Activated CD8-positive, alpha-beta memory T cell treated with anti-CD3 and anti-CD28 coated beads for 24 hours (primary cell): ENCODE measurements at places on chromosomes 1 and 21.
A peak's percentile ranks its signal among the peaks of the same experiment; 100 is the strongest.

DNA sequence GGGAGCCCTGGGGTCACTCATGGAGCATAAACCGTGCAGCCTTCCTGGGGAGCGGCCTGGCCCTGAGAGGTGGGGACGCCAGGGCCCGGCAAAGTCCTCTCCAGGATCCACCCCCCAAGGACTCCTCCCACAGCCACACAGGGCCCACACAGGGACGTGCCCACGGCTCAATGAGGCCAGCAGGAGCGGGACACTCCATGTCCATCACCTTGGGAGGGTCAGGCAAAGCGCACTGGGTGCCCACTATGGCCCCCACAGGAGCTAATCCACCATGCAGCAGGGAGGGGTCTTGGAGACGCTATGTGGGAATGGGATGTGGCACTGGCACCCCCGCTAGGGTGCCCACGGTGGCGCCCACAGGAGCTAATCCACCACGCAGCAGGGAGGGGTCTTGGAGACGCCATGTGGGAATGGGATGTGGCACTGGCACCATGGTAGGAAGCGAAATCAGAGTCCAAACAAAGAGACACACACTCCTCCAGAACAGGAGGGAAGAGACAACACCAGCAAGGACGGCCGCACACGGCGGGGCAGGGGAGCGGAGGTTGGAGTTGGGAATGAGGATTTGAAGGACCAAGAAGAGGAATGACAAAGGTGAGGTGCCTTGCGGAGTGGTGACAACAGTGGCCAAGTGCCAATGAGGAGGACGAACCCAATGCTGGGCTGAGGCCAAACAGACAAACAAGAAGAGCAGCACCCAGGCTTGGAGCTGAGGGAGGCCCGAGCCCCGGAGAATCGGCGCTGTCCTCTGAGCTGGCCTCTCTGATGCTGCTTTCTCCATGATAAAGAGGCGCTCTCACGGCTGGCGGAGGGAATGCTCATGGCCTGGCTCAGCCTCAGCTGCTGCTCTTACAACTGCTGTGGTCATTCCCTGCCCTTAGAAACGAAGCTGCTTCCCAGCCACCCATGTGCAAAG lies 18.1 kb upstream of the SLC19A1 start:
- peak; percentile 32 for DNase-seq

DNA sequence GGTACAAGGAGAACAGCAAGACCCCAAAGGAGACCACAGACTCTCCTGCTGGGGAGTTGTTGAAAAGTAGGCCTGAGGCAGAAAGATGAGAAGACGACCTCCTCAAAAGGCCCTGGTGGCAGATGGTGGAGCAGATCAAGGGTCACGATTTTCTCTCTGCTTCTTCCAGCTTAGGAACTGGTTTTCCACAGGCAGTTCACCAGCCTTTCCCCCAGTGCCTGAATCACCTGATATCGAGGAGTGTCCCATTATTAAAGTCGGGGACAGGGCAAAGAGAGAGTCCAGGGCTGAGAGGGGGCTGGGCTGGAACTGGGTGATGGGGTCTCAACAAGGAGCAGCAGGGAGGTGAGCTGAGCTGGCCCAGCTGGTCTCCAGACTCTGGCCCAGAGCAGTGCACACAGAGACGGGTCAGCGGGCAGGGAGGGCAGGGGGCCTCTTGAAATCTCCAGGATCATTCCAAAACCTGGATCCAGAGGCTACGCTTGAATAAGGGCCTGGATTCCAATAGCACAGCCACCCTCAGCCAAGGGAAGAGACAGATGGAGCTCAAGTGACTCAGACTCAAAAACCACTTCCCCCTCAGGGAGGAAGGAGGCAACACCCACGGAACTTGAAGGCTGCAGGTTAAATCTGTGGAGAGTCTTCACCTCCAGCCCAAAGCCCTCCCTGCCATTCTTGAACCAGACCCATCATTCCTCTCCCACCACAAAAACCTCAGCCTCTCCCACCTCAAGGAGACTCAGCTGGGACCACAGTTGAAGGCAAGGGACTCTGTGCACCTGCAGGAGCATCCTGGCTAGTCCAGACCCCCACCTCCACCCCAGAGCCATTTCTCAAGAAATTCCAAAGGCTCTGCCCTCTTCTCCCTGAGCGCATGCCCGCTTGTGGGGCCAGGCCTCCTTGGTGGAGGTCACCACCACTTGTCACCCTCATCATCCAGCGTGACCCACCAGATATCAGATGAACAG lies at the start of gene S100A5:
Gene S100A5 (minus strand): TSS at position 541 of the 968 bp plus-strand sequence. CDS start 743 bp downstream, outside the sequence.
- DNase-seq: peak; percentile 76

DNA sequence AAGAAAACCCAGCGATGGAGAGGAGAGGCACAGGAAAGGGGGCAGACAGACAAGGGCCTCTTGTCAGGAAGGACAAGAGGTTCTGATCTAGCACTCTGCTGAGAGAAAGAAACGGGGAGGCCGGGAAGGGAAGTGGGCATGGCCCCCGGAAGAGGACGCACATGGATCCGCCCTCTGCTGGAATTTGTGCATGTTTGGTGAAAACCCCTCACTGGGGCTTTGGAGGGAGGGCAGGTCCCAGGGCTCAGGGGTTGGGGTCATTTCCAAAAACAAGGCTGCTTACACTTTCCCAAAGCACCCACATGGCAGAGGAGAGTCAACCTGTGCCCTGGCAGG lies 32.4 kb upstream of the ECE1 start:
- DNase-seq: no peak

- DNase-seq: no peak
These were observed 54.5 kb downstream of the COL6A1 start for GRCh38 chr21:46035809-46036695.

- no peak for DNase-seq
These were observed 64.6 kb upstream of the CD55 start for GRCh38 chr1:207256869-207257268.

DNA sequence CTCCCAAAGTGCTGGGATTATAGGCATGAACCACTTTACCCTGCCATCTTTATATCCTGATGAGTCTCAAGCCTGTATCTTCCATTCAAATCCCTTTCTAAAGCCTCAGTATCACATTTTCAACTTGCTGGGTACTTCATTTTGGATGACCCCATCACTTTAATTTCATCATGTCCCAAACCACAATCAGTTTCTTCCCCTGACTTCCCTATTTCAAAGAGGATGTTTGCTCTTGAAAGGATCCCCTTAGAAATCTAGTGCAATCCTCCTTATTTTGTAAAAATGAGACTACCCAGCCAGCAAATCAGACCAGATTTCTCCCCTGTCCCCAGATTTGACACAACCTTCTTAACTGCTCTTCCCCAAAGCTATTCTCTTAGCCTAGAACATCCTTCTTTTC lies 7.0 kb upstream of the TRIT1 start:
- no peak for DNase-seq

DNA sequence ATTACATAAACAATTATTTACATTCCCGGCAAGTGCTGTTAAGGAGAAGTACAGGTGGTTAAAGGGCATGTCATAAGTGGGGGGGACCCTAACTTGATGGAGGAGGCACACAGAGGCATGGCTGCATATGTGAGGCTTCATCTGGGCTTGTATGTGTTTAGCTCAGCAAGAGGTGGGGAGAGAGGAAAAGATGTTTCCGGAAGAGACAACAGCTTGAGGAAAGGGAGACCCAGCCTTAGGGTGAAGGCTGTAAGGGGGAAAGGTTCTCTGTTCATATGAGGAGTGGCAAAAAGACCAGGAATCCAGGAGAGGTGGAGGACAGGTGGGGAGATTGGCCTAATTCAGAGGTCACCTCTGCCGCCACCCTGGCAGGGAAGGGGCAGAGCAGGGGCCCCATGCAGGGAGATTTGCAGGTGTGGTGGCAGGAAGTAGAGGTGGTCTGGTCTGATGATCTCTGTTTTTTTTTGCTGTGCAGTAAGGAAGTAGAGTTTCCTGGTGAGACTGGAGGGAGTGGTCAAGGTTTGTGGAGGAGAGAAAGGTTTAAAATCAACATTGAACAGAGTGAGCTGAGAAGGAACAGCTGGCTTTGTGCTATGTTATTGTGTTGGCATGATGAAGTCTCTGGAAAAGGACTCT lies 9.0 kb downstream of the TRAF5 start:
- no peak for DNase-seq

GRCh38 chr1:154478639-154479038 lies 23.4 kb upstream of the TDRD10 start:
- no peak for DNase-seq

- peak; percentile 59 for DNase-seq
These were observed 595 bp upstream of the ZNHIT6 start for GRCh38 chr1:85708829-85709227.

- DNase-seq: no peak
These were observed 53.5 kb downstream of the CHD5 start for GRCh38 chr1:6126521-6127067.

DNA sequence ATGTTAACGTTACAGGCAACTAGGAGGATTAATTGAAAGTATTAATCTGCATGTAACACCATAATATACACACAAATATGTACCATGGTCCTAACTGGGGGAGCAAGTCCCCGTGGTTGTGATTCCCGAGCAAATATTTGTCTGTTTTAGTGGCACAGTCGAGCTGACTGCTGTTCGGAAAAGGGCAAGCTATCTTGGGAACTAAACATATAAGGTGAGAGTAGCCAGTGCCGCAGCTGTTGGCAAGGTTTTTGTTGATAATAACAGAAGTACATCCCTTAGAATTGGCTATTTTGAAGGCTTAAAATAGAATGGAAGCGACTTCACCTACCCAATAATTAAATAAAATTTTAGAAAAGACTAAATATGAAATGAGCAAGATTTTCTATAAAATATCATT lies 45.5 kb downstream of the UCHL5 start:
- no peak for DNase-seq

DNA sequence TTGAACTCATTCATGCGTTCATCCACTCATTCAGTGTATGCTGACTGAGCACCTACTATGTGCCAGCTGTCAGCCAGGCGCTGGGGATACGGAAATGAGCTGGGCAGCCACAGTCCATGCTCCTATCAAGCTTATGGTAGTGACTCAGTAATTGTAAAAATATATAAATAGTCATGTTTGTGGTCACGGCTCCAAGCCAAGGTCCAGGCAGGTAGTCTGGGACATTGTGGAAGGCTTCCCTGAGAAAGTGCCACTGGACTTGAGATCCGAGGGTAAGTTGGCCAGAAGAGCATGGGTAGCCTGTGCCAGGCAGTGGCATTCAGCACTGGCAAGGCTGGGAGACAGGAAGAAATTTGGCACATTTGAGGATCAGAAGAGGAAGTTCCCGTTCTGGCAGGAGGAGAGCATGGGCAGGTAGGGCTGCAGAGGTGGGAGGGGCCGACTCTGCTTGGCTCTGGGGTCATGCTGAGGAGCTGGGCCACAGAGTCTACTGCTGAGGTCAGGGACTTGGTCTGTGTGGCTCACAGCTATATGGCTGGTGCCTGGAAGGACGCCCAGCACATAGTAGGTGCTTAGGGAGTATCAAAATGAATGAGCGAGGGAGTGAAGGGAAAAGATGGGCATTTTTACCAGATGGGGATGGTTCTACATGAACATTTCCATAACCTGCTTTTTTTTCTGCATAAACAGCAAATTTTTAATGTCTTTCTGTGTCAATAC lies 6.9 kb downstream of the PTPRF start:
- no peak for DNase-seq

DNA sequence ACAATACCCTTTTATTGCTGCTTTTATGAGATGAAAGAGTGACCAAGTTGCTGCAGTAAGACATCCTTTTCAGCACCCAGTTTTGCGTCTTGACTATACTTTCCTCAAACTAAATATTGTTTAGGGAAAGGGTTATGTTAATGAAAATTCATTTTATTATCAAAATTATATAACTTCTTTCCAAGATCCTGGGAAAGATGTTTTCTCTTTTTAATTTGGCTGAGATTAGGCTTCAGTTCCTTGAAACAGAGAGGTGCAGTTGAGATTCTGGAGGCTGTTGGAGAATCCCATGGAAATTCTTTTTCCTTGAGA lies 91.6 kb upstream of the KCNA3 start:
- DNase-seq: no peak

DNA sequence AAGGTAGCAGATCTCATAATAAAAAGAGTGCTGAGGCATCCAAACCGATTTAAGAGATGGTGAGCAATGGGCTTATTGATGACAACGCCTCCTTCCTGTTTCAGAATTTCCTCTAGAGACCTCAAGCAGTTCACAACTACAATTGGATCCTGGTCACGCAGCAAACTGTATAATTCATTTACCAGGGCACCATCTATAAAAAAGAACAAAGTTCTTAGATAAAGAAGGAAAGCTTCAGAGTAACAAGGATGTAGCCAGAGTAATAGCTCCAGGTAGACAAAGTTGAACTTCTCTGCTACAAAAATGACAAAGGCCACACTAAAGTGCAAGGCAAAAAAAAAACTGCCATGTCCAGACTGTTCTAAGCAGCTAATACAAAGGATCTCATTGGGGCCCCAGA lies 3.4 kb downstream of the AP4B1 start:
- DNase-seq: no peak

GRCh38 chr1:82464362-82465001 lies 663.7 kb downstream of the ADGRL2 start:
- DNase-seq: no peak

- peak; percentile 77 for DNase-seq
These were observed 780 bp downstream of the HIVEP3 start for GRCh38 chr1:41917835-41918449.

GRCh38 chr1:11519629-11520031 lies 40.7 kb downstream of the DISP3 start:
- DNase-seq: no peak

- no peak for DNase-seq
These were observed 208.9 kb downstream of the PBX1 start for GRCh38 chr1:164767752-164768402.

- no peak for DNase-seq
These were observed 42.1 kb downstream of the CAMSAP2 start for GRCh38 chr1:200780545-200781369.

DNA sequence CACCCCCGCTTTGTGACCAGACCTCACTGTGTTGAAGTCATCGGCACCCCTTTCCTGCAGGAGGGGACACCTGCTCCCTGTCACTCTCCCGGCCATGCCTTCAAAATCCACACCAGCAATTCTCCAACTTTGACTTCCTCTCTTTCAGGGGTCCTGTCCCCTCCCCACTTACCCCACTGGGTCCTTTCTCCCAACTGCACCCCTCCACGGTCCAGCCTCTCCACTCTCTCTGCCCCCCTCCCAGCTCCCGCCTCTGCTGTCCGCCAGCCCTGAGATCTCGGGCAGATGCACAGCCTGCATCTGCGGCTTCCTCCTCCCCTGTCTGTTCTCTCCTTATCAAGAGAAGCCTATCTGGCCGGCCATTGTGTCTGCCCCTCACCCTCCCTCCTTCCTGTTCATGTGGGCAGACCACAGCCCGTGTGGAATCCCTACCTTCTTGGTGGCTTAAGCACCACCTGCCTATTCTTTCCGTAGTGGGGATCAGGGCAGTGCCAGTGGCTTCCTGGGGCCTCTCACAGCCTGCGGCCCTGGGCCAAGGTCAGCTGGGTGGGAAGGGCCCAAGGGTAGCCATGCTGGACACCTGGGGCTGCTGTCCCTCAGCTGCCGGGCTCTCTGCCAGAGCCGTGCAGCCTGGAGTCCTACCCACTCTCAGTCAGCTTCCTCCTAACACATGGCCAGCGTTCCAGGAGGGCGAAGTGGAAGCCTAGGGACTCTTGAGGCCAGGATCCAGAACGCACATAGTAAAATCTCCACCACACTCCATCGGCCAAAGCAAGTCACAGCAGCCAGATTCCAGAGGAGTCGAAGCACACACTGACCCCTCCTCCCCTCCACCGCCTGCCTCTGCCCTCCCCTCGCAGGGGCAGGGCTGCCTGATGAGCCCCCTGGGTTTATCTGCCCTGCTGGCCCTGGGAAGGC lies 5.1 kb upstream of the HES4 start:
- DNase-seq: peak; percentile 59

- DNase-seq: no peak
These were observed 35.8 kb upstream of the CCN1 start for GRCh38 chr1:85544689-85545215.

GRCh38 chr1:234597894-234598293 lies 12.1 kb downstream of the IRF2BP2 start:
- peak; percentile 78 for DNase-seq

- DNase-seq: no peak
These were observed 526.9 kb downstream of the NEGR1 start for GRCh38 chr1:71755441-71755840.
